Right atrium auricular region (tissue), 2 donors: ENCODE measurements at places on chromosomes 16 and 17. TPM values are rescaled to one million over a fixed set of nuclear protein-coding genes. Genes with fewer than 3 reads are reported as not detected.
A peak's percentile ranks its signal among the peaks of the same experiment; 100 is the strongest.

The LPO gene
- total RNA-seq: not detected

GRCh38 chr17:7177191-7177953 is 1.8 kb downstream of the ASGR1 start:
- peak; percentile 72 for DNase-seq

The CCL17 gene
- total RNA-seq: not detected

The ERBB2 gene
- total RNA-seq: 85.5 TPM

GRCh38 chr16:50270510-50271147 is 4.3 kb downstream of the ADCY7 start:
- no peak for DNase-seq

The OR3A3 gene
- total RNA-seq: not detected

DNA sequence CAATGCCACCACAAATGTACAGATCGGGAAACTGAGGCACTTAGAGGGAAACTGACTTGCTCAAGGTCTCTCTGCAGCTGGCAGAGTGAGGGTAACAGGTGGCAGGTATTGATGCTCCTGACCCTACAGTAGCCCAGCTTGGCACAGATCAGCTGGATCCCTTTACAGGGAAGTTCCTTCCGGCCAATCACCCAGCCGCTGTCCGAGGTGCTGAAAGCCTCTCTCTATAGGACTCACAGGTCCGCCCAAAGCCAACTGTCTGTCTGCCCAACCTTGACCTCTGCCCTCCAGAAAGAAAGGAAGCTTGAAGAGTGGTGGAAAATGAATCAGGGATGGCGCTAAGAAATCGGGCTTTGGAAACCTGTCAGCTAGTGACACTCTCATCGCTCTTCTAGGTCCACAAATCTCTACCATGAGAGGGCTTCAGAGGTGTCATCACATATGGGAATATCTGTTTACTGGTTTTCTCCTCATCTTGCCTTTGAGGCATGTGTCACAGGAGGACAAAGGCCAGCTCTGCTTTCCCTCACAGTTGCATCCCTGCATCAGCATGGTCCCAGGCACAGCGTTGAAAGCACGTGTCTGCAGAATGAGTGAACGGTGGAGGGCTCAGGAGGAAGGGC is 246.2 kb downstream of the KATNIP start:
- no peak for DNase-seq

DNA sequence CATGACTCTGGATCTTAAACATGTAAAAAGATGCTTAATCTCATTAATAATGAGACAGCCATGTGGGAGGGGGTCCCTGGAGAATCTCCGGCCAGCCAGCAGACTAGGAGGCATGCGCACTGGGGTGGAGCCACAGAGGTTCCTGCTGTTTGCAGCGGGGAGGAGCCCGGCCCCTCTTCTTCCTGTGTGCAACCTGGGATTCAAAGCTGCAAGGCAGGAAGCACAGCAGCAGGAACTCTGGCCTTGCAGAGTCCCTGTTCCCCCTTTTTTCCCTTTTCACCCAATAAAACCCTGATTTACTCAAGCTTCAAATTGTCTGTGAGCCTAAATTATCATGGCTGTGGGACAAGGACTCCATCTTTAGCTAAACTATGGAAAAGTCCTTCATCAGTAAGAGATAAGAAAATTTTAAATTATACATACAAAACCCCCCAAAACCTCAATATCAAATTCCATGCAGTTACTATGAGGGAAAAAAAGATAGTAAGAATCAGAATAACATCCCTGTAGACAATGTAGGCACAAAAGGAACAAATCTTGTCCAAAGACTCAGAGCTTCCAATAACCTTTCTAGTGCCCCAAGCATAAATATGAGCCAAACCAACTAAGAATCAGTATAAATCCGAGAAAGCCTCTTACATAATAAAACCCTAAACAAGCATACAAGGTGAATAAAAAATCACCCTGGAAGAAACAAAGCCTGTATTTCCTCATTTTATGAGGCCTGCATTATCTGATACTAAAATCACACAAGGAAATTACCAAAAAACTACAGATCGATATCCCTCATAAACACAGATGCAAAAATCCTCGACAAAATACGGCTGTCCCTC is 12.1 kb downstream of the CFDP1 start:
- DNase-seq: peak; percentile 81

DNA sequence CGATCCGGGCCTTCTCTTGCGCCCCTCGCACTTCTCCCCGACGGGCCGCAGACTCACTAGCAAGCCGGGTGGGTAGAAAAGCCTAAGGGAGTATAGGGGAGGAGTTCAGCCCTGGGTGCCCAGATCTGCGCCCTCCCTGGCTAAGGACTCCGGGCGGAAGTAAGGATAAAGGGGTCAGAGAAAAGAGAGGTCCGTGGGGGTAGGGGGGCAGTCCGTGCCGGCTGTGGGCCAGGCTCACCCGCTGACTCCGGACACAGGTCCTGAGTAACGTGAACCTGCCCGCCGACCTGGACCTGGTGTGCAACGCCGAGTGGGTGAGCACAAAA is 1.8 kb downstream of the NAGS start:
- no peak for DNase-seq

DNA sequence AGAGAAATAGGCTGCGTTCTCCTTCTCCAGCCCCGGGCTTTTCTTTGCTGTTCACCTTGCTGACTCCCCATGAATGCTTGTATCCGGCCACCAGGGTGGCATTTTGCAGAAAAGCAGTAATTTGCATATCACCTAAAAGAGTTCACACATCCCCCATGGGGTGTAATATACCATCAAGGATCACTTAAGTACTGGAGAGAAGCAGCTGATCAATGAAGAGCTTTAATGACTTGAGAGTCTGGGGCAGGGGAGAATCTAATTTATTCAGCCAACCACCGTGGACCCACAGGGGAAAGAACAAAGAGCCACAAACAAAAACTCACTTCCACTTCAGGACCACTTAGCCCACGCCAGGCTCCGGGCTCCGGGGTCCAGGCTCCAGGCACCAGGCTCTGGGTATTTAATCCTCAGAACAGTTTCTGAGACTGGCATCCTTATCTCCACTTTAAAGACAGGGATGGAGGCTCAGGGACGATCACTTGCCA is 33.9 kb upstream of the SEC14L1 start:
- DNase-seq: no peak

DNA sequence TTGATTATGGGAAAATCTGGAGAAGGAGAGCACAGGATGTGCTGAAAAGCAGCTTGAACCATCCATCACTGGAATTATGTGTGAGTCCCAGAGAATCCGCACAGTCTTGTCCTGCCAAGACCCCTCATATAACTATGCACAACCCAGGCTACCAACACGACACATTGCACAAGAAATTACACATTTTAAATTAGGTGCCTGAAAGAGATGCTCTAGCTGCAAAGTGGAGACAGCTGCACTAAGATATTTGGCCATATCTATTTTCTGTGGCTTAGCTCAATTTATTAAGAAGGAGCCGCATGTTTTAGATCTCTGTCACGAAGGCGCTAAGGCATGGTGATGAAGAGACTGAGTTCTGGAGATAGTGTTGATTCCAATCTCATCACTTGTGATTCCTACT is 1308.4 kb downstream of the CDH8 start:
- no peak for DNase-seq

- DNase-seq: no peak
Observed at GRCh38 chr17:9522074-9522473, 53.5 kb downstream of the STX8 start.

DNA sequence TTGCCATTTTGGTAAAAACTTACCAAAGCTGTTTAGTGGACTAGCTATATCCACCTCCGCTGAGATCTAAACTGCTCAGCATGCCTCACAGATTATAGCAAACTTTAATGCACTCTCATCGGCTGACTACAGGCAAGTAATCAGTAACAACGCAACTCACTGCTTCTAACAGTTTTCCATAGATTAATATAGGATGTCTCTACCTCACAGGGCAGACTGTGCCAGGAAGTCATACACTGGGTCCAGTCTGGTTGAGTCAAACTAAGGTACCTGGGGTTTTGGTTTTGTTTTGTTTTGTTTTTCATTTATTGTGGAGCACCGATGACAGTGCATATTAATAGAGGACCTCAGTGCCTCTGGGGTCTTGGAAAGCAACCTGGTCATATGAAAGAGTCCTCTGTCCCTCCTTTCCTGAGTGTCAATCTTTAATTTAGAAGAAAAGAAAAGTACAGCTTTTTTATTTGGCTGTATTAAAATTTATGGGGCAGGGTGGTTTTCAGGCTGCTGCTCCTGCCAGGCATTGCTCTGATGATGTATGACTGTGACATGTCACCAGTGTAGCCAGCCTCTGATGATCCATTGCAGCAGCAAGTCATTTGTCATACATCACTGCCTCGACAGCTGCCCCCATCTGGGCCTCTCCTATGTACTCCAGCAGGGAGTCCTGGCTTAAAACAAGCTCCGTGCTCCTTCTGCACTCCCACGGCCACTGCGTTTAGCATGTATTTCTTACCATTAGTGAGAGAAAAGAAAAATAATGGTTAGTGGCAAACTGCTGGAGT is 854.1 kb downstream of the KCNJ2 start:
- no peak for DNase-seq
